Globus pallidus (tissue), 1 donor: ENCODE measurements at places on chromosomes 5 and 9.
A peak's percentile ranks its signal among the peaks of the same experiment; 100 is the strongest.

- DNase-seq, result peak; percentile 12
Observed at GRCh38 chr5:100746730-100747129, 156.4 kb downstream of the ST8SIA4 start.

GRCh38 chr5:16855485-16855884 is 80.6 kb downstream of the MYO10 start:
- DNase-seq, result no peak

DNA sequence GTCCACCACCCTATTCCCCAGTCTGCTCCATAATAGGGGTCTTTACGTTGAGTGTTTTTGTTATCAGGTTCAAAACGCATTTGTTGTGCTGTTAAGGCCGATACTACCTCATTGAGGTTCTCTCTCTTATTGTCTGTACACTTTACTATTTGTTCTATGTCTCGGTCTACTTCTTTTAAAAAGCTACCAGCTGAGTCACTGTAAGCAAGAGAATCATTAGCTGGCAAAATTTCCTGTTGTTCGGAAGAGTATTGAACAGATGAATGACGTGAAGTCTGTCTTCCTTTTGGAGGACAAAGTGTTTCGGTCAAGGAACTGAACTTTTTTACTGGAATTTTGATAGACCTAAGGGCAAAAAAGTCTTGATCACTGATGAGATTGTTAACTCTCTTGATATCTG is 10.3 kb downstream of the LYSMD3 start:
- DNase-seq, result no peak

GRCh38 chr9:14099737-14100136 is 214.2 kb downstream of the NFIB start:
- no peak for DNase-seq

GRCh38 chr9:125461636-125462190 is 200.1 kb downstream of the GAPVD1 start:
- no peak for DNase-seq

GRCh38 chr5:3033033-3033755 is 281.7 kb upstream of the IRX2 start:
- DNase-seq, result no peak

DNA sequence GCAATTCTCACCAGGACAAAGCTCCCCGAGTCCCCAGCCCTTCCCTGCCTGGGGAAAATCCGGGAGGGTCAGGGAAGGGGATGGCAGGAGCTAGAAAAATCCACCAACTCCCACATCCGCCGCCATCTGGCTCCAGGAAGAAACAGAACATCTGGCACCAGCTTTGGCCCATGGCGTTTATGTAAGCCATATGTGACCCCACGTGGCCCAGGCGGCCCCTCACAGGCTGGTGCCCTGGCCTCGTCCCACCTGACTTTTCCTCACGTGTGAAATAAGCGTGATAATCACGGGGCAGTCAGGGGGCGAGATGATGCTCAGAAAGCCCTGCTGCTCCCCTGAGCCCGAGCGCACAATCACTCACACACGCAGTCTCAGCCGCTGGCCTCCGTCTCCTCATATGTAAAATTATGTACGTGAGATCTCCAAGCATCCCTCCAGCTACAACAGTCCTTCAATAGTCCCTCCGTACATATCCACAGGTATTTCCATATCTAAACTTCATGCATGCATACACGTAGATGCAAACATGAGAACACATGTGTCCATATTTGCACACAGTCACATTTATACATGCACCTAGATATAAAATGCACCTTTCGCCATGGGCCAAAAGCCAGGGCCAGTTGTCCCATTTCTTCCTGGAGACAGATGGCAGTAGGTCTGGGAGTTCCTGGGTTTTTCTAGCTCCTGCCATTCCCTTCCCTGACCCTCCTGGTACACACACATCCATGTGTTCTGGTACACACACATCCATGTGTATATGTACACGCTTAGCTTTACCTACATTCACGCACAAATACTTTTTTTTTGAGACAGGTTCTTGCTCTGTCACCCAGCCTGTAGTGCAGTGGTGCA is 28.9 kb downstream of the PLPP7 start:
- DNase-seq, result no peak

- no peak for DNase-seq
Observed at GRCh38 chr9:3262826-3263529, 262.8 kb downstream of the RFX3 start.

- no peak for DNase-seq
Observed at GRCh38 chr5:32949286-32949970, 238.3 kb downstream of the NPR3 start.

DNA sequence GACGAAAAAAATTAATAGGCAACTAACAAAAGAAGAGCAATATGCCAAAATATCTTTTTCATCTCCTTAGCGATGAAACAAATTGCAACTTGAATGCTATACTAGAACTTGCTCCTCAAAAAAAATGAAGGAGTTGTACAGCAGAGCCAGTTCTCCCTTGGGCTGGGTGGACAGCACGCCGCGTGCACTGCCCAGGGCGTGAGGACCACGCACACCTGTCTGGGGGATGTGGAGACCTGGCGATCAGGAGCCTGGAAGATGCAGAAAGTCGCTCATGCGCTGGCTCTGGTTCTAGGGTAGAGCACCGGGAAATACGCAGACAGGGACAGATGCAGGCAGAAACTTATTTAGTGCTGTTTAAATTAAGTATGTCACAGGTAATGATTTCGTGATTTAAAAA is 342.0 kb upstream of the IRX4 start:
- DNase-seq, result no peak

DNA sequence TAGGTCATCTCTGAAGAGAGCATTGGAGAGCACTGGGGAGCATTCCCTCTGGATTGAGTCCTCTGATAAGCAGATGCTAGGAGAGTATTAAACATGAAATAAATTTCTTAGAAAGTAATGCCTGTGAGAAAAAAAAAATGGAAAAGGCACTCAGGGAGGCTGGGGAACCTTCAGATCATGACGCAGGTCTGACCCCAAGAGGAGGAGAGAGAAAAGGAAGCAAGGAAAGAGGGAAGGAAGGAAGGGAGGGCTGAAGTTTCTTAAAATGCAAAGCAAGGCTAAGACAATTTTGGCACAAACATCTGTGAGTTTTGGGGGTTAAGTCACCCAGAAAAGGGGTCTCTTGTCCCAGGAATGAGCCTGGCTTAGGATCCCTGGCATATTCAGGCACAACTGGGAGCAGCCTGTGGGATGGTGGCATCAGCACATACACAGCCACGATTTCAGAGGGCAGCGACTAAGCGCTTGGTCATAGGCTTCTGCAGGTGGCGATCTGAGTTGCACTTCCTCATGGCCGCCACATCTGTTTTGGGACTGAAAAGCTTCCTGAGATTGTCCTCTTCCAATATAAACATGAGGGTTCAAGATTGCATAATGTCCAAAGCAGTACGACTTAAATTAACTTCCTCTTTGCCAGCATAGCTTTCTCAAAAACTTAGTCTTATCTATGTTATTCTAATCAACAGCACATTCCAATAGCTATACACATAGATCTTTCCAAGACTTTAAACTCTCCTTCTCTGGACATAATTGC is 692.7 kb downstream of the DNAH5 start:
- DNase-seq, result peak; percentile 52

DNA sequence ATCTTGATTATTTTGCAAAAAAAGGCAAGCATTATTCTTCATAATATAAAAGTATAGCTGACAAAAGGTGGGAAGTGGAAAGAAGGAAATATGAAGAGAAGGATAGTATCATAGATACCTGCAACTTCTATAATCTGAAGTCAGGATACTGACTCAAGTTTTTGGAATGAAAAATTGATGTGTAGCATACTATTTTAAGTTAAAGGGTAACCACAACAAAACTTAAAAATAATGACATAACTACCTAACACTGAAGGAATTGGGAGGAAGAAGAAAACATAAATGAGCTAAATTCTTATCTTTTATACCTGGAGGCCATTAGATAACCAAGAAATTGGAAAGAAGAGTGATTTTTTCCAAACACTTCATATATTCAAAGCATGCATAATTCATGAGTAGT is 51.8 kb upstream of the TLE1 start:
- DNase-seq, result no peak

GRCh38 chr9:110049699-110050450 is 158.1 kb downstream of the C9orf152 start:
- DNase-seq, result no peak

GRCh38 chr5:101278011-101278687 is 375.1 kb upstream of the ST8SIA4 start:
- no peak for DNase-seq

DNA sequence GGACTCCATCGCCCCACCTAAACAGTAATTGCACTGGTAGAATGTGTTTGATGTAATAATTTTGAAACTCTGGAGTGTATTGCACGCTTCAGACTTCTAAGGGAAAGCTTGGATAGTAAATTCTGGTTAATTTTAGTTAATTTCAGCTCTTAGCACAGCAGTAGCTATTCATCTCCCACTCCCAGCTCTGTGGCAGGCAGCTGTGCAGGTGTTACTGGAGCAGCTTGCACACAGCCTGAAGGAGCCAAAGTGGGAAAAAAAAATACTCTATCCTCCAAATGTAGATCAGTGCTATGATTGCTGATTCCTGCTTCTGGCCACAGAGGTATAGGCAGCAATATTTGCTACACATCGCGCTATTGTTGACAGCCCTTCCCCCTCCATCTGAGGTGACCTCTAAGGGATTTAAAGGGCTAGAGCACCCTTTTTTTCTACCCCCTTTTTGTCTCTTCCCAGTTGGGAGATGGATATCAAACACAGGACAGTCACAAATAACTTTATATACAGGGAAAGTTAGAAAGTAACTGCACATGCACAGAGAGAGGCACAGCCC is 97.4 kb downstream of the KCTD16 start:
- DNase-seq, result no peak

DNA sequence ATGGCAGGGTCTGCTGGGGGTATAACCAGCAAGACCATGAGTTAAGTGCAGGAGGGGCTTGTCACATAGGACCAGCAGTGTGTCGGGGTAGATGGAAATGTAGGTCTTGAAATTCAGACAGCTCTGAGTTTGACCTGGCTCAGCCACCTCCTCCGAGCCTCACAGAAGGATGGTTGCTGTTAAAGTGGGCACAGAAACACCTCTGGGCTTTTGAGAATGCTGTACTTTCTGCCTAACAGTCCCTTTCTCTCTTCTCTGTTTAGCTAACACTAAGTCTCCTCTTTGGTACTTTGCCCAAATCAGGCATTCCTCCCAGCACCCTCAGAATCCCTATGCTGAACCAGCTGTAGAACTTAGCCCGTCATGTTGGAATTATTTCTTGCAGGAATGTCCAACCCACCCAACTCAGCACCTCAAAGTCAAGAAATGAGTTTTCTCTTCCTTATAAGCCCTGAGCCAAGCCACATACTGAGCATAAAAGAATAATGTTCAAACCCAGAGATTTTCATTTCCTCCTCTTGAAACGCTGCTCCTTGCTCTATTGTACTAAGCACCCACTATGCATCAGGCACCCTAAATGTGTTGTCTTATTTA is 41.7 kb upstream of the MATR3 start:
- no peak for DNase-seq

GRCh38 chr5:1292139-1292538 is 2.7 kb downstream of the TERT start:
- DNase-seq, result no peak

DNA sequence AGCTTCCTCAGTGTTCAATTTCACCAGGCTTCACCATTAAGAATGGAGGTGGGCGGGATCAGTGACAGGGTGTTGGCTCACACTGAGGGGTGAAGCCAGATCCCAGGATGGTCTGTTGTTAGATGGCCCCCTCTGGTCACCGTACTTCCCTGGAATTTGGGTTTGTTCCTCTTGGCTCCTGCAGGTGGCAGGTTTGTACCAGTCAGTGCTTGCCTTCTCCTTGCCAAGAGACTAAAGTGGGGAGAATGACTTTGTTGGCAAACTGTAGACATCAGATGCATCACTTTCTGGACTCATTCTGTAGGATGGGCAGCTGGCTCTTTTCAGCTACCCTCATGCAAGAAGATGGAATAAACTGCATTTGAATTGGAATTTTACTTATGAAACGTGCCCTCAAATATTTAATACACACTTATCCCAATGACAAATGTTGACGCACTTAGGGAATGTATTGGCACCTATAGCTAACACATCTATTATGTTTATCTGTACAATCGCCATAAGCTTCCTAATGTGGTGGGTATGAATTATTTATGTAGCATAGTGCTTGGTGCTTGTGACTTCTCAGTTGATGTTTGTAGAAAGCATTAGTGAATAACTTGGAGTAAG is 31.4 kb upstream of the ANKRD55 start:
- no peak for DNase-seq

DNA sequence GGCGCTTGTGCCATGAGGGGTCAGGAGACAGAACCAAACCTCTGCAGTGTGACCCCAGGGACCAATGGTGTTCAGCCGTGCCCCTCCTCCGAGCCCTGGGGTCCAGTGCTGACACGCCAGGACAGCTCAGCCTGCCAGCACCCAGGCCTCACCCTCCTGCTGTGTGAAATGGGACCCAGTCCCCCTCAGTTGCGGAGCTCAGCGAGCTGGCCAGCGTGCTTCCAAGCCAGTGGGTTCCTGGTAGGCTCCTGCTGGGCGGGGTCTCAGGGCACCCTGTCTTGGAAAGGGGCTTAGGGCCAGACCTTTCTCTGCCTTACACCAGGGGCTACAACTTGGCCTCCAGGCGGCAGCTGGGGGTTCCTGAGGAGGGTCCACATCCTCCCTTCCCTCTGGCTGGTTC is 4.4 kb downstream of the RNF44 start:
- DNase-seq, result no peak

GRCh38 chr5:148428848-148429247 is 45.1 kb downstream of the FBXO38 start:
- DNase-seq, result no peak

DNA sequence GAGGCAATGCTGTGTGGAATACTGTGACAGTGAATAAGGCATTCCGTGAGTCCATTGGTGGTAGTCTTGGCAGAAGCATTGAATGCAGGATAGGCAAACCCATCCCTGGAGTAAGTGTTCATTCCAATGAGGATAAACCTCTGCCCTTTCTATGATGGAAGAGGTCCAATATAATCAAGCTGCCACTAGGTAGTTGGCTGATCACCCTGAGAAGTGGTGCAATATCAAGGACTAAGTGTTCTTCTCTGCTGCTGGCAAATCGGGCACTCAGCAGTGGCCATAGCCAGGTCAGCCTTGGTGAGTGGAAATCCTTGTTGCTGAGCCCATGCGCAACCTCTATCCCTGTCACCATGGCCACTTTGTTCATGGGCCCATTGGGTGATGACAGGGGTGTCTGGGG is 70.1 kb downstream of the FBXO4 start:
- DNase-seq, result no peak

DNA sequence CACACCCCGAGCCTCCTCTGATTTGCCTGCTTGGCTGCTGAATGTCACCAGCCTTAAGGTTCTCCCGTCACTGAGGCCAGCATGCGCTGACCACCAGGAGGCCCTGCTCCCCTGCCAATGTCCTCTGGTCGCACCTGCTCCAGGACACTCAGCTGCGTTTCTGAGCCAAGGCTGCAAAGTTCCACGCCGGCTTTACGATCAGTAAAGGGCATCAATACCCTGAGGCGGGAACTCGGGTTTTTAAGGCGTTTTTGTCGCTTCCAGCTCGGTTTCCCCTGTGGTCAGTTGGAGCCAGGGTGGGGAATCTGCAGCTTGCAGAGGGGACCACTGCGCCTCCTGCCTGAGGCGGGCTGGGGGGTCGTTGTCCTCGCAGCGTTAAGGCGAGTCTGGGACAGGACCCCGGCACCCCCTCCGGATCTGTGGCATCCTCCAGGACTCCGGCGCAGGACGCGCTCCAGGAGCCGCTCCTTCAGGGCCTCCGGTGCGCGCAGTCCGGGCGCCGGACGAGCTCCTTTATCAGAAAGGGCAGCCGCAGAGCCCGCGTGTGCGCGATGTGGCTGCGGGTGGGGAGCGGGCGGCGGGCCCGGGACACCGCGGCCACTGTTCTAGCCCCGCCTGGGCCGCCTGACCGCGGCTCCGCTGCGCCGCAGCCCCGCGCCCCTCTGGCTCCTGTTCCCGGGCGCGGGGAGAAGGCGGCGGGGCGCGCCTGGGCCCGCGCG is 24.1 kb upstream of the FLT4 start:
- no peak for DNase-seq
